ENCODE measurements at places on chromosomes 7 and 10. TPM values are rescaled to one million over a fixed set of nuclear protein-coding genes. Genes with fewer than 3 reads are reported as not detected.

TAS2R41 gene
- not detected for total RNA-seq

GRCh38 chr10:19628767-19629560 lies 187.3 kb upstream of the PLXDC2 start:
- DNase-seq = peak; percentile 61

- DNase-seq = no peak
These were observed 886.7 kb upstream of the GHITM start for GRCh38 chr10:83252596-83252995.

DNA sequence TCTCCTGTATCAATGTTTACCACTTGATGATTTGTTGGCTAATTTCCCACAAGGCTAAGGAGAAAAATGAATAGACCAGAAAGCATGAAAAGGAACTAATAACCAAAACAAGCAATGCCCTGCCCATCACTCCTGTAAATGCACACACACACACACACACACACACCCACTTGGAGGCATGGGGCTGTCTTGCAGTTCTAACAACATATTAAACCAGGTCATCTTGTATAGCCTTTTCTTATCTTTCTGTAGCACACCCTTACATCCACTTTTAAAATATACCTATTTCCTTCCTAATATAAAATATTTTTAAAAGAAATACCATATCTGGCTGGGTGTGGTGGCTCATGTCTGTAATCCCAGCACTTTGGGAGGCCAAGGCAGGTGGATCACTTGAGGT lies 105.3 kb downstream of the CTTNBP2 start:
- DNase-seq = no peak

DNA sequence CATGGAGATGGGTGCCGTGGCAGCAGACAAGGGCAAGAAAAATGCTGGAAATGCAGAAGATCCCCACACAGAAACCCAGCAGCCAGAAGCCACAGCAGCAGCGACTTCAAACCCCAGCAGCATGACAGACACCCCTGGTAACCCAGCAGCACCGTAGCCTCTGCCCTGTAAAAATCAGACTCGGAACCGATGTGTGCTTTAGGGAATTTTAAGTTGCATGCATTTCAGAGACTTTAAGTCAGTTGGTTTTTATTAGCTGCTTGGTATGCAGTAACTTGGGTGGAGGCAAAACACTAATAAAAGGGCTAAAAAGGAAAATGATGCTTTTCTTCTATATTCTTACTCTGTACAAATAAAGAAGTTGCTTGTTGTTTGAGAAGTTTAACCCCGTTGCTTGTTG lies 25.9 kb downstream of the BAG3 start:
- DNase-seq = no peak

- no peak for DNase-seq
These were observed 32.6 kb downstream of the PDZD8 start for GRCh38 chr10:117342641-117343040.

All from endodermal cell (in vitro differentiated cells).